Activated CD4-positive, alpha-beta T cell treated with anti-CD3 and anti-CD28 coated beads for 1 hour (primary cell): ENCODE measurements at places on chromosomes 12 and 14.
A peak's percentile ranks its signal among the peaks of the same experiment; 100 is the strongest.

DNA sequence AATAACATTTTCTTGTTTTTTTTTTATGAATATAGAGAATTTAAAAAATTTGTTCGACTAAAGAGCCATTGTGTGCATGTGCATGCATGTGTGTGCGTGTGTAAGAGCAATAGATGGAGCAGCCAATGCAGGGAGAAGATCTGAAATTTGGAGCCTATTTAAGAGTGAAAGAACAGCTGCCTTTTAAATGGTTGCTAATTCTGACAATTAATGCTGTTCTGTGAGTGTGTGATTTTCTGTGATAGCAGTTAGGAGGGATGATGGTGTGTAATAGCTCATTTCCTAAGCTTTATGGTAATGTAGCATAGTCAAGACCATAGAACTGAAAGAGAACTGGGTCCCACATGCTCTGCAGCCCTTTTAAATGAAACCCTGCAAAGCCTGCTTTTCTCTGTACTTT lies 137.9 kb downstream of the NRXN3 start:
- DNase-seq = no peak

DNA sequence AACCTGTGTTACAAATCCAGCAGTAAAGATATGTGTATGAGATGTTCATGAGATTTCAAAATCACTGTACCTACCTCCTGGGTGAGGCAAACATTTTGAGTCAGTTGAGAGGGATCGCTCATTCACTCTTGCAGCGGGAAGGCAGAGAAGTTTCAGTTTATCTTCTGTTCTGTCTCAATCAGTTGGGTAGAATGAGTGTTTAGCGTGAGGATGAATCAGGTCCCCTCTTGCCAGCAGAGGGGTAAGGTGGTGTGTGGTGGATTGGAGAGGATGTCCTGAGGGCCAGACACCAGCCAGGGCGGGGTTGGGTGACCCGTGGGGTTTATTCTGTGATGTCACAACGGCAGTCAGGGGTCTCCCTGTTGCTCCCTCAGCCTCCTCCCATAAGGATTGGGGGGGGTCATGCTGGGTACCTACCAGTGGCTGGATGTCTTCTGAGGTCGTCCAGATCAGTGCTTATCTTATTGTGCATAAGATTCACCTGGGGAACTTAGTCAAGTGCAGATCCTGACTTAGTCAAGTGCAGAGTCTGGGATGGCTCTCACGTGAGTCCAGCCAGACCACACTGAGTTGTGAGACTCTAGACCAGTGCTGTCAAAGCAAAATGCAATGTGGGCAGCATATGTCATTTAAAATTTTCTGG lies at the start of gene GSG1:
Gene GSG1, minus strand, starts transcription at position 277 of the 643 bp plus-strand sequence. Its CDS starts 155 bp downstream, at position 122.
- no peak for DNase-seq

- no peak for DNase-seq
Observed at GRCh38 chr12:14260011-14260993, 105.2 kb upstream of the ATF7IP start.

- no peak for DNase-seq
Observed at GRCh38 chr12:111277570-111277969, 91.3 kb downstream of the PHETA1 start.

- no peak for DNase-seq
Observed at GRCh38 chr14:72590577-72590976, 303.3 kb downstream of the DPF3 start.

DNA sequence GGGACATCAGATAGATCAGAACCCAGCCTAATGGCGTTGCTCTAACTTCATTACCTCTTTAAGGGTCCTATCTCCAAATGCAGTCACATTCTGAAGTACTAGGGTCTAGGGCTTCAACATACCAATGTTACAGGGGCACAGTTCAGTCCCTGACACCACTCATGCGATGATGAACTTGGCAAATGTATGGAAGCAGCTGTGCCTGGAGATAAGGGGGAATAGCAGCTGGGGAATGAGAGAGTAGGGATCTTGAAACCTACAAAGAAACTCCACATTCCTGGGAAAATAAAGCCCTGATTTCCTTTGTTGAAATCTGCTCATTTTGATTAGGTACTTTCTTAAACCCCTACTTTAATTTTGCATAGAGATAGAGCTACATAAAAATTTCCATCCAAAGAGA lies 20.5 kb upstream of the TMCC3 start:
- DNase-seq = no peak

DNA sequence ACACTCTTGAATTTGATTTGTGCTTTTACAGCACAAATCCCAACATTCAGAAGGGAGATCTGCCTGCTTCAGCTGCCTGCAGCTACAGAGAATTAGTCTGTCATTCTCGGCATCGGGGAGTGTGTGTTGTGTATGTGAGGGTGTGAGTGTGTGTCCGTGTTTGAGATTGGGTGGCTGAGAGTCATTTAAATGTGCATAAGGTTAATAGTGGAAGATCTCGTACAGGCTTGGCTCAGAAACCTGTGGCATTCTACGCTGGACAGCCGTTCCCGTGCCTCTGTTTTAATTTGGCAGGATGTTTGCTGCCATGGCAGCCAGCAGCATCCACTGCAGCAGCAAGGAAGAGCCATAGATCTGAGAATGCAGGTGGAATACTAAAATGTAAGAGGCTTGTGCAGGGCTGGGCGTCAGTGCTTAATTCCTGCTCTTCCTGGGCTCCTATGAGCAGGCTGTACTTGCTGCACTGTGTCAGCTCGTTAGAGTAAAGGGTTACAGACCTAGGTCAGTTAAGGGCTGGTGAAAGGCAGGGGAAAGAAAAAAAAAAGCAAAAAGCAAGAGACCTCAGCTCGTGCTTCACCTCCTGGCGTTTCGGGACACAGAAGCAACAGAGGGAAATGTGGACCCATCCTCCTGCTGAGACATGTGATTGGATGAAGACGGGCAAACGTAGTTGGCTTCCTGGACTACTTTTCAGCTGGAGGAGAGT lies 205.4 kb downstream of the NAV3 start:
- no peak for DNase-seq

DNA sequence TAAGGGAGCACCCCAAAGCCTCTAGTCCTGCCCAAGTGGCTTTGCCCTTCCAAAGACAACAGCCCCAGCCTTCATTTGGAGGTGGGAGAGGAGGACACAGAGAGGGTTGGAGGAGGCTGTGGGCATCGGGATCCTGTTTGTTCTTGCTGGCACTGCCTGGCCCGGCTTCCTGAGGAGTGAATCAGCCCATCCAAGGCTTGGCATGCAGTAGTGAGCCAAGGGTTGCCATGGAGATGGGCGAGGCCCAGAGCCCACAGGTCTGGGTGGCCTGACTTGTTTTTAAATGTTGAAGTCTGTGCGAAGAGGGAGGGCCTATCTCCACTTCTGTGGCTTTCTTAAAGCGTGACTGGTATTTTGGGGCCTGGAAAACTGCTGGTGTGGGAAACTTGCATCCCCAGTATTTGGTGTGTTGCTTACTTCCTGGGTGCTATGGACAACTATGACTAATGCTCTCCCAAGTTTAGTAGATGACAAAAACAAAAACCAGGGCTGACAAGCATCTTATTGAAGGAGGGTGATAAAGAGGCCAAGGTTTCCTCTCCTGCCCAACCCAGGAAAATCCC lies 15.8 kb downstream of the CD9 start:
- DNase-seq = no peak

GRCh38 chr14:68199554-68200151 lies 380.1 kb downstream of the RAD51B start:
- DNase-seq = no peak

DNA sequence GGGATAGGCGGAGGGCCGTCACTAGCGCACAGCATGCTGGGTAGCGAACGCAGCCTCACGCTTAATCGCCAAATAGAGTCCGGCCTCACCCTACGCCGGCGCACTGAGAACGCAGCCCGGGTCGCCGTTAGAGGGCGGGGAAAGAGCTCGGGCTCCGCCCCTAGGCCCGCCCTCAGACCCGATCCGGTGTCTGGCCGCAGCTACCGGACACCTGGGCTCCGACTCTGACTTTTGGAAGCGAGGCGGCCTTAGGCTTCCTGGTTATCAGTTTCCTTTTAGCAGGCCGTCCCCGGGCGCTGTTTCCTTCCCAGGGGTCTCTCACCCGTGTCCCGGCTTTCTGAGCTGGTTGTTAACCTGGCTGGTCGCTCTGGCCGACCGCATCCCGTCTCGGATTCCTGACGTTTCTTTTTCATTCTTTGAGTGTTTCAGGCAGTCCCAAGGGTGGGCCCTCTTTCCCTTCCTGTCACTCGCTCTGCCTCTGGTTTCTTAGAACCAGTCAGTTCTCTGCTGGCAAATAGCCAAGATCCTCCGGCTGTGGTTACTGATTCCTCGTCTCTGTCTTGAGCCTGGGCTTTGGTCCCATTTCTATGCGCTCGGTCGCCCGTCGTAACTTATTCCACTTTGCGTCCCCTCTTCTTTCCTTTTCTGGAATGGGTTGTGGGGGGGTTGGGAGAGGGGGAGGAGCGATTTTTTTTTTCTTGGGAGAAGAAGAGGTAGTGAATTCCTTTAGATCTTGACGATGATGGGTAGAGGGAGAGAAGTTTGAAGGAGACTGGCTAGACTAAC lies 464 bp upstream of the STRN3 start:
- DNase-seq = peak; percentile 83

GRCh38 chr12:48779869-48780268 lies 9.0 kb downstream of the ADCY6 start:
- DNase-seq = no peak

GRCh38 chr12:109439181-109439580 lies 37.9 kb downstream of the KCTD10 start:
- no peak for DNase-seq

GRCh38 chr12:3389986-3390385 lies 101.0 kb upstream of the PRMT8 start:
- no peak for DNase-seq

DNA sequence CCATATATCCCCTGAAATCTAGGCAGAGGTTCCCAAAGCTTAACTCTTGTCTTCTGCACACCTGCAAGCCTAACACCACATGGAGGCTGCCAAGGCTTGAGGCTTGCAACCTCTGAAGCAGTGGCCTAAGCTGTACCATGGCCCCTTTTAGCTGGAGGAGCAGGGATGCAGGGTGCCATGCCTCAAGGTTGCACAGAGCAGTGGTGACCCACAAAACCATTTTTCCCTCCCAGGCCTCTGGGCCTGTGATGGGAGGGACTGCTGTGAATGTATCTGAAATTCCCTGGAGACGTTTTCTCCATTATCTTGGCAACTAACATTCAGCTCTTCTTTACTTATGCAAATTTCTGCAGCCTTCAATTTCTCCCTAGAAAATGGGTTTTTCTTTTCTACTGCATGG lies 210.0 kb upstream of the KITLG start:
- no peak for DNase-seq

DNA sequence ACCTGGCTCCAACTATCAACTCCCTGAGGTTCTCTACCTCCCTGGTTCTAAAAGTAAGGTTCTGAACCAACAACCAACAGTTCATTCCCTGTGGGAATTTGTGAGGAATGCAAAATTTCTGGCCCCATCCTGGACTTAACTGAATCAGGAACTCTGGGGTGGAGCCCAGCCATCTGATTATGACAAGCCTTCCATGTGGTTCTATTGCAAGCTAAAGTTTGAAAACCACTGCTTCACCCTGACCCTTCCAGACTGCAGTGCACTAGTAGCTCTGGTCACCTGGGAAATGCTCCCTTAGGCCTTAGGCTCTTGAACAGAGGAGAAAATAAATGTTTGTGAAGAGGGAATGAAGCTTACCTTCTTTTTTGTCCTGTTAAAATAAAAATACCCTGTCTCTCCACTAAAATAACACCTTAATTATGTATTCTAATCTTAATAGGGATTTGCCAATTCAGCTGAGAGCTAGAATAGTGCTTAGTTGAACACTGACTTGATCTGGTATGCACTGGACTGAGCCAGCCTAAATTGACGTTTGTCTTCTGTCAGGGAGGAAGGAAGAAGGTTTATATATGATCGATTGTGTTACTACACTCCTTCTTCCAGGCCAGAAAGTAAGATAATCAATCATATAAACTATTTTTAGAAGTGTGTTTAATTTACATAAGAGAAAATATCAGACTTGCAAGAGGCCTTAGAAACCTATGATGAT lies 39.1 kb upstream of the DDHD1 start:
- DNase-seq = no peak

DNA sequence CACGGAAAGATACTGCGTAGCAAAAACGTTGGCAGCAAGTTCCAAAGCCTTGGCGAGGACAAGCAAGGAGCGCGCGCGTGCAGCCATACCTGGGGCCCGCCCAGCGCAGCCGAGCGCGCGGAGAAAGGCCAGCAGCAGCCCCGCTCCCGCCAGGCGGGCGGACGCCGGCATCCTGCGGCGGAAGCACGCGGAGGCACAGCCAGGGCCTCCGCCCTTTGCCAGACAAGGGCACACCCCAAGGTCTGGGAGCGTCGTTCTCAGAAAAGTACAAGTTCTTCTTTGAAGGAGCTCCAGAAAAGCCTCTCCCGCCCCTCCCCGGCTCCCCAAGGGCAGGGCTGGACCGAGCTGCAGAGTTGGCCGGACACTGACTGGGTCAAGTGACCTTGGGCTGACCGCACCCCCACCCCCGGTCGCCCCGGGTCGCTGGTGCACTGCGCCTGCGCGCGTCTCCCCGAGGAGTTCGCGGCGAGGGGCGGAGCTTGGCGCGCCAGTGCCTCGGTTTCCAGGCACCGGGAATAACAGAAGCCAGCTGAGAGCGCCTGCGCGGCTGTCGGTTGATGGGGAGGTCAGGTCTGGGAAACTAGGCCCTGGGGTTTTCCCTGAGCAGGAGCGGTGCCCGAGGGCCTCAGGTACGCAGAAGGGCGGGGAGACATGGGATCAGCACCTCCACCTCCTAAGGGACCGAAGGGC lies at the start of gene ZC2HC1C:
Gene ZC2HC1C, plus strand, starts transcription at position 521 of the 690 bp plus-strand sequence. CDS start 933 bp downstream, outside the sequence.
- peak; percentile 18 for DNase-seq

- DNase-seq = no peak
Observed at GRCh38 chr14:100626614-100627013, 39.4 kb upstream of the BEGAIN start.

- DNase-seq = no peak
Observed at GRCh38 chr12:65520658-65521057, 242.2 kb downstream of the MSRB3 start.

DNA sequence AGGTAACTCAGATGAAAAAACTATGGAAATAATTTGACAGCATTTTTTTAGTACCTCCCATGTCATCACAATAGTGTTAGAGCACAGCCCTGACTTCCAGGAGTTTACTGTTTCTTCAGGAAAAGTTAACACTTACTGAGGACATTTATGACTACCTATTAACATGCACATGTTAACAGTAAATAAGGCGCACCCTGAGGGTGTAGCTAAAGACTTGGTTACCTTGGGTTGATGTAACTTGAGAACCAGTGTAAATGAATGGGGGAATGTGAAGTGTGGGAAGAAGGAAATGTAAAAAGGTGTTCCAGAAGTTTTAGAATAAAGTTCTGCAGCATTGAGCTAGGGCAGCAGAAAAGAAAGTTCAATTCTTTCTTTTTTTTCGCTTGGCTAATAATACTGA lies 366.2 kb downstream of the EGLN3 start:
- no peak for DNase-seq

DNA sequence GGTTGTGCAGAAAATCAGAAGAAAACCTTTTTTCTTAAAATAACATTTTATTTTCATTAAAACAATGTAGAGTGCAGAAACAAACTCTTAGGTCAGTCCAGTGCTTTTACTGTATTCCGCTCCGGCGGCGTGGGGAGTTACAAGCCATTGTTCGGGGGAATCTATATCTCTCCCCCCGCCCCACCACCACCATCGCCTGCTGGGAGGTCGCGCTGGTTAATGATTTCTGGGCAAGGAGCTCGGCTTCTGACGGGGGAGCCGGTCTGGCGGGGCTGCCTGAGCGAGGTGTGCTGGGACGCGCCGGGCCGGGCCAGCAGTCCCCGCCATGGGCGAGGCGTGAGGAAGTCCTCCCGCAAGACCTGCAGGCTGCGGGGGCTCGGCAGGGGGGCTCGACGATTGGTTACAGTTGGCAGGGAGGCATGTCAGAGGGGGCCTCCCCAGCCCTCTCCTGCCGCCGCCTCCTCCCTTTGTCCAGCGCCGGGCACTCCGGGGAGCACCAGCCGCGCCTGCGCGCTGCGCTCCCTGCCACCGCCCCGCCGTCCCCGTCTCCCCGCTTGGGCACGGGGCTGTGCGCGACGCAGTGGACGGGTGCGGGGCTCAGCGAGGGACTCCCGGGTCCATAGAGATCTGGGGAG lies 1.0 kb upstream of the DUSP6 start:
- no peak for DNase-seq
